ENCODE measurements at places on chromosomes 1 and 21.

- no peak for DNase-seq
These were observed 19.0 kb upstream of the PTPN14 start for GRCh38 chr1:214570442-214570841.

DNA sequence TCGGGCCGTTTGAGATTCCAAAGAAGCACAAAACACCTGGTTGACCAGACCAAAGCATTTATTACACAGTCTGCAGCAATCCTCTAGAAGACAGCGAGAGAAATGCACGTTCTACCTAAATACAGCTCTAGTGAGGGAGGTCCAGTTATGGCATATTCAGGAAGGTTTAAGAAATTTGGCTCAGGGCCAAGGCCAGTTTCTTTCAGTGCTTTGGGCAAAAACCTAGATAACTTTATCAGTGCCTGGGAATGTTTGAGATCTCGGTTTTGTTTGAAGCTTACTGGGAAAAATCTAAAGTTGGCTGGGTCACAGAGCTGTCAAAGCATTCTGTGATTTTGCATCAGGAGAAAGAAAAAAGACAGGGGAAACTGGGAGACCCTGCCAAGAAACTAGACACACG is 514.0 kb upstream of the TMPRSS15 start:
- DNase-seq: no peak

- DNase-seq: no peak
These were observed 36.1 kb upstream of the RUNX3 start for GRCh38 chr1:24966121-24966723.

DNA sequence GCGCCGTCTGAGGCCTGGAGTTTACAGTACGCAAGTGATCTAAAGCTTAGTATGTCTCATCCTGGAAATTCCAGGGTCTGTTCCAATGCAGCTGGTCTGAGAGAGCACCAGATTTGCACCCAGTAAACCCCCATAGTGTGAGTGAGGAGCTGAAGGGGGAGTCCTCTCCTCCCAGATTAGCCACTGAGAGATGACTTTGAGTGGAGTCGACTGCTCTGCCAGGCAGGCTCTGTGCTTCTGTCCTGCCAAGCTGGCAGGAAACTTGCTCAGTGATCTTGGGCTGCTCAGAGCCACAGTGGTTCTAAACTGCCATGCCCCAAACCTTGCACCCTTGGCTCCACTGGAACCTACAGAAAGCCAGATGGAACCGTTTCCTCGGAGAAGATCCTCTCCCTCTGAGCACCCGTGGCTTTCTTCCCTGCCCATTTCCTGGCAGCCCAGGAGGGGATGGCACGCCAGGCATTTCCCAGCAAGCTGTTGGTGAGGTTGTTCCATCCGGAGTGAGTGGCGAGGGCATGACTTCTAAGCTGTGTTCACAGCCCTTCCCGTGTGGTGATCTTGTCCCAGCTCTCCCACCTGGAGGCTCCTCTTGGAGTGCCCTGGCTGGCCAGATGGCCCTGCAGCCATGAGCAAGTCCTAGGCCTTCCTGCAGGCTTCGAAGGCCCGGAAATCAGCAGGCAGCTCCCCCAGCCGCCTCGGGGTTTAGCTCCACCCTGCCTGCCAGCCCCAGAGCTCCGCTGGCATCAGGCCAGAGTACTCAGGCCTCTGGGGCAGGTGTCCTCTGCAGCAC is 125.9 kb upstream of the VAMP3 start:
- DNase-seq: no peak

GRCh38 chr1:226479474-226479873 is 69.1 kb upstream of the STUM start:
- DNase-seq: no peak

GRCh38 chr1:221823149-221823548 is 81.3 kb upstream of the DUSP10 start:
- no peak for DNase-seq

DNA sequence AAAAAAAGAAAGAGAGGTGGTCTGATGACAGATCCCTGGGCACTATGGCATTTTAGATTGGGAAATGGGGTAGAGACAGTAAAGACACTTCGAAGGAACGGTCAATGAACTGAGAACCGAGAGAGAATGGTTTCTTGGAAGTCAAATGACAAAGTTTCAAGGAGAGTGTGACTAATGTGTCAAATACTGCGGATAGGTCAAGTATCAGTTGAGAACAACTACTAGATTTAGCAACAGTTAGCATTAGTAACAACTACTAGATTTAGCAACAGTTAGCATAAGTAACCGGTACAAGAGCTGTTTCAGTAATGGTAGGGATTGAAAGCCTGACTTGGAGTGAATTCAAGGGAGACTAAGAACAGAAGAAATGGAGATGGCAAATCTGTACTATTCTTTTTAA is 35.0 kb downstream of the UROD start:
- no peak for DNase-seq

DNA sequence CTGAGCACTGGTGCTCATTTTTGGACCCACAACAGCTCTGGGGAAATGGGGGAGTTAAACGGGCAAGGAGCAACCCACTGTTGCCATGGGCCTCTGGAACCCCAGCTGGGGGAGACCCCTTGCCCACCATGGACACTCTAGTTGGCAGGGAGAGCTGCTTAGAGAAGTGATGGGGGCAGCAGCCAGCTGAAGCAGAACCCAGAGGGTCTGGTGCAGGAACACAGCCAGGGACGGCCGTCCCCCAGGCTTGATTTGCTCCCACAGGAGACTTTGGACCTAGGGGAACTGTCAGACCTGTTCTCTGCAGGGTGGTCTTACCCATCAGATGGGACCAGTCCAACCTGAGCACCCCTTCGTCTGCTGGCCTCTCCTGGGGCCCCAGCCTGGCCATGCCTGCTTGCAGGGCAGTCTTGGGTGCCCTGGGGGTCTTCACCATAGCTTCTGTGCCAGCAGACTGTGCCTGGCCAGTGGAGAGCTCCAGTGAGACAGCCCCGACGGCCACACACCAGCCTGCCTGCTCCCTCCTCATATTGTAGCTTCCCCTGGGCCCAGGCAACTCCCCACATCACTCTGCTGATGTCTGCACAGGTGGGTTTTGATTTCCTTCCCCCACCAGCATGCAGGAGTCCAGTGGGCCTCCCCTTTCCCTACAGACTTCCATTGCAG is 11.3 kb downstream of the SPATC1L start:
- no peak for DNase-seq

- DNase-seq: no peak
These were observed 19.1 kb upstream of the ATF3 start for GRCh38 chr1:212589446-212589845.

GRCh38 chr1:89199525-89200031 is 836 bp upstream of the GBP4 start:
- no peak for DNase-seq

DNA sequence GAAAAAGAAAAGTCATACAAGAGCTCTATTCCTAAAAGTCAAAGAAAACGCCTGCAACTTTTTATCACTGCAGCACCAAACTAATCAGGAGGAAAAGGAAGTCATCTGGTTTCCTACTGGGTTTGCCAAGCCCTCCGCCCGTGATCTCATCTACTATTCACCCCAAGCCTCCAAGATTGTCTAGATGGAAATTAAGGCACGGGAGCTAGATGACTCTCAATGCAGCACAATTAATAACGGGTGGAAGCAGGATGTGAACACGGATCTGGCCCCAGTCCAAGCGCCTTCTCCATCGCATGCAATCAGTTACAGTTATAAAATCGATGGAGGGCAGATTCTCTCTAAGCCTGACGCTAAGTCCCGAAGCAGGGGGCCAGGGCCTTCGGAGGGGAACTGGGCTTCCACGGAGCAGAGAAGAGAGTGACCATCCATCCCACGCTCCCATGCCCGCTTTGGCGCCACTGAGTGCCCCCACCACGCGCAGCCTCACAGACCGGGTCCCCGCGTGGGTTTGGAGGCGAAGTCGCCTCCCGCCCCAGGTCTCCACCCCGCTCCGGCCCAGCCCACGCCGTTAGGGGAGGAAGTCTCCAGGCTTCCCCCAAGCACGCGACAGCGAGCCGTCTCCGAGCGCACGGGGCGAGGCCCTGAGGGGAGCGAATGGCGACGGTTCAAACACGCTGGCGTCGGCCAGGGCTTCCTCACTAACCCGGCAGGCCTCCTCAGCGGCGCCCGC is 1.8 kb downstream of the HSF2BP start:
- no peak for DNase-seq

Measured in AG09319 (cell line).